ENCODE measurements at places on chromosomes 3 and 15.

- DNase-seq: no peak
These were observed 337.8 kb upstream of the CBLB start for GRCh38 chr3:106206613-106207012.

GRCh38 chr3:16362770-16363169 is 97.8 kb downstream of the OXNAD1 start:
- peak; percentile 77 for DNase-seq

GRCh38 chr15:75031848-75032247 is 8.5 kb downstream of the PPCDC start:
- peak; percentile 15 for DNase-seq

DNA sequence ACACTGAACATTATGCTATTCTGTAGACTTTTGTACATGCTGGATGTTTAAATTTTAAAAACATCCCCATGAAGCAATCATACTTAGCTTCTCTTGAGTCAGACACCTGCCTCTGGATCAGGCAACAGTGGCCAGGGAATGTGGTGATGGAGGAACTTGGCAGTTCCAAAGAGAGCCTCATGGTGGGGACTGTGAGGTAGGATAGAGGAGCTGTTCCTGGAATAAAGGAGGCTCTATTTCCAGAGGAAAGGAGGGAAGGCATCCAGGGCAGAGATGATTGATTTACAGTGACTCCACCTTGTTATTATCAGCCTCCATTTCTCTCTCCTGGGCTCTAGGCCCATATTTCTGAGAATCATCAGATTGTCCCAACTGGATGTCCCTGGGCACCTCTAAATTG is 35.0 kb upstream of the ABHD17C start:
- DNase-seq: peak; percentile 53

DNA sequence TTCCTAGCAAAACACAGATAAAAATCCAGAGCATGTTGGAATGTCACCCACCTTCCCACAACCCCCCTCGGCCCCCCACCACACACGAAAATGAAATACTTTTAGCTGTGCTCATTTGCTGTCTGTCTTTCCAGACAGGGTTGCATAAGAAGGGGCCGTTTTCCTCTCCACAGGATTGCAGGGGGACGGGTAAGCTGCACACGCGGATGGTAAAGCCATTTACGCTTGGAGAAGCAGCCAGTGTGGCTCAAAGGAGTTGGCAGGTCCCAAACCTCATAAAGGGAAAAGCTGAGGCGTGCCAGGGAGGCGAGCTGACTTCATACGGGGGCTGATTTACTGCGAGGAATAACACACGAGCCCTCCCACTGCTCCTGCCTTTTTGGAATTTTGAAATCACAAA is 47.4 kb upstream of the ITGA11 start:
- peak; percentile 94 for DNase-seq

- DNase-seq: peak; percentile 78
These were observed 21.6 kb upstream of the PAK6 start for GRCh38 chr15:40217166-40217824.

DNA sequence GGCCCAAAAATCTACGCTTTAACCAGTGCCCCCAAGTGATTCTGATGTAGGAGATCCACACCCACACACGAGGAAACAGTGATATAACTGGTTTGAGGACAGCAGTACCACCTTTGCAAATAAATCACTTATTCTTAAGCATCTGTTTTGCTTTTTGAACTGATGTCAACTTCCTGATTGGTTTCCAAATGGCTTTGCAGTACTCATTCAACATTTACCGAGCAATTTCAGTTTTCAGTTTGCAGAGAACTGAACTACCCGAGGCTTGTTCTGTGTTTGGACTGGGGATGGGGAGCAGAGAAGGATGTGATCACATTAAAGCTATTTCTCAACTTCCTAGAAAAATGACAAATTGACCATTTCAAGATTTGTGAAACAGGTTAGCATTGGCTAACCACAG is 1.1 kb upstream of the GYG1 start:
- DNase-seq: no peak

- no peak for DNase-seq
These were observed 461.8 kb downstream of the SHQ1 start for GRCh38 chr3:72386327-72387000.

- no peak for DNase-seq
These were observed 26.0 kb downstream of the GOLM2 start for GRCh38 chr15:44314512-44314911.

DNA sequence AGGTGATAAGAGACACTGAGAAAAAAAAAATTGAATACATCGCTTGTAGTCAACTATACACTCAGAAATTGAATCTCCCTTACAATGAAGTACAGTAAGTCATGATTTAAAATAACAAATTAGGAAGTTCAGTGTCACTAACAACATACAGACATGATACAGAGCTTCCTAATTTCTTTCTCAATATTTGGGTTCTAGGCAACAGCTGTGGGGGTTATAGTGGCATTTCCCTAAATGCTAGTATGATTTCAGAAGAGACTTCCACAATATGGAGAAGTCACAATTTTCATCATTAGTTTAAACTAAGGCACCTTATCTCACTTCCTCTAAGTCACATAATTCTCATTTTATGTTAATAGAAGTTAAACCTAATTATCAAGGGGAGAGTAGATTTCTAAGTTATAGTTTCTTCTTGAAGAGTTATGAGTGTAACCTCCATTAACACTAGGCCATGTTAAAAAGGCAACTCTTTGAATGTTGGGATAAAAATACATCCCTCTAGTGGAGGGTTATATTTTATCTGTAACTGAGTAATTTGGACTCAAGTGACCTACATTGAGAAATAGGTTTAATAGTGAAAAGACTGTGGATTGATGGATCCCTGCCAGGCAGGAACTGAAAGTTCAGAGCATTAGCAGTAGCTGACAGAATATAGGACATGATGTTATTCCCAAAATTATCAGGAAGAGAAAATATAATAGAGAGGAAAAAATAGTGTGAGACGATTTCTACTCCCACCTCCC is 286.0 kb upstream of the SUCLG2 start:
- no peak for DNase-seq

GRCh38 chr3:25662736-25663320 is 1.9 kb downstream of the TOP2B start:
- DNase-seq: peak; percentile 9

DNA sequence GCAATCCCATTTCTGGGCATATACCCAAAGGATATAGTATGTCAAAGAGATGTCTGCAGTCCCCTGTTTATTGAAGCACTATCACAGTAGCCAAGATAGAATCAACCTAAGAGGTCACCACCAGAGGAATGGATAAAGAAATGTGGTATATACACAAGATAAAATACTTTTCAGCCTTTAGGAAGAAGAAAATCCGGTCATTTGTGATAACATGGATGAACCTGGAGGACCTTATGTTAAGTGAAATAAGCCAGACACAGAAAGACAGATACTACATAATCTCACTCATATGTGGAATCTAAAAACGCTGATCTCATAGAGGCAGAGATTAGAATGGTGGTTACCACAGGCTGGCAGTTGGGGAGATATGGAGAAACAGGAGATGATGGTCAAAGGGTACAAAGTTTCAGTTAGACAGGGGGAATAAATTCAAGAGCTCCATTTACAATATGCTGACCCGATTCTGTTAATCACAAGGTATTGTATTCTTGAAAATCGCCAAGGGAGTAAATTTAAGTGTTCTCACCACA is 195.8 kb downstream of the MTHFS start:
- DNase-seq: no peak

DNA sequence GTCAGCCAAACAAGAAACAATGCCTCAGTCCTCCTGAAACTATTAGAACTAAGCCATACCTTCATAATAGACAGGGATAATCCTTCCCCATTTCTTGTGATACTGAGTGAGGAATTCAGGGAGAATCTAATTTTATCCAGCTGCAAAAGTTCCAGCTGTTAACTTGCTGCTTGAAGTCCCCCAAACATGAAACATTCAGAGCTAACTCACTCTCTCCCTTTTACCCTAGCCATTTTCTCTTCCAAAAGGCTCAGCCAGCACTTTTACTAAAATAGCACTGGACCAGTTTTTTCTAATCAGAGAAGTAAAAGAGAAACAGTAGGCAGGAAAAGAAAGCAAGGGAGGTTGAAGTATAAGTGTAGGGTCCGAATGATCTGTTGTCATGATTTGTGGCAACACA is 268.1 kb downstream of the TAFA4 start:
- DNase-seq: no peak

Data from EH (cell line).